ENCODE measurements at places on chromosomes 7 and 10.

- H3K36me3 ChIP-seq: no peaks in the 10 kb centered on the region
- peak overlapping the region; percentile 86 for H3K27ac ChIP-seq
- no peak overlapping the region for H3K4me3 ChIP-seq
- peaks cover 13% of the 10 kb centered on the region for H3K4me1 ChIP-seq
- H3K27me3 ChIP-seq: no peaks in the 10 kb centered on the region
- DNase-seq: no peak
These were observed 21.8 kb downstream of the PWWP2B start for GRCh38 chr10:132418527-132419416.

- peaks cover 28% of the 10 kb centered on the region for H3K4me1 ChIP-seq
- no peak overlapping the region for H3K4me3 ChIP-seq
- DNase-seq: no peak
- peaks cover 4% of the 10 kb centered on the region for H3K36me3 ChIP-seq
- H3K27me3 ChIP-seq: no peaks in the 10 kb centered on the region
These were observed 8.6 kb downstream of the CAMK2G start for GRCh38 chr10:73865459-73866442.

DNA sequence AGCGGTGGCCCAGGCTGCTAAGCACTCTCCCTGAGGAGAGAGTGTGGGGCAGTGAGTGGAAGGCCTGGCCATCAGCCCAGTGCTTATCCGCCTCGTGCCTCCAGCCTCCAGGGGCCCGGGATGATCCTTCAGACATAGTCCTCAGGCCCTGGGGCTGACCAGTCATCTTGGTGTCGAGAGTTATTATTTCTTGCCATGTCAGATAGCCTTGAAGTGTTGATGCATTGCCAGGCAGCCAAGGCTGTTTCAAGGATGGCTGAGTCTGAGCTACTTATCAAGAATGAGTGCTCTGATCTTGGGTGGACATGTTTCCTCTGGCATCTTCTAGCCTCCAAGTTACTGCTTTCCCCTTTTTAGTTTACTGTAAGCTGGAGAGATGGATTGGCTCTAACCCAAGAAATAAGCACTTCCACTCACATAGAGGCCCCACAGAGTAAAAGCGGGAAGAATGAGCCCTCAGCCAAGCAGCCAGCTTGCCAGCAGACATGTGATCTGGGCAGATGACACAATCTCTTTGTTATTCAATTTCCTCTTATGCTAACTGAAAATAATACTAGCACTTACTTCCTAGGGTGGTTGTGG lies 136.5 kb upstream of the NAMPT start:
- no peak overlapping the region for H3K4me3 ChIP-seq
- H3K4me1 ChIP-seq: no peaks in the 10 kb centered on the region
- DNase-seq: peak; percentile 33
- H3K36me3 ChIP-seq: no peaks in the 10 kb centered on the region
- H3K27ac ChIP-seq: peak overlapping the region; percentile 71
- H3K27me3 ChIP-seq: no peaks in the 10 kb centered on the region

DNA sequence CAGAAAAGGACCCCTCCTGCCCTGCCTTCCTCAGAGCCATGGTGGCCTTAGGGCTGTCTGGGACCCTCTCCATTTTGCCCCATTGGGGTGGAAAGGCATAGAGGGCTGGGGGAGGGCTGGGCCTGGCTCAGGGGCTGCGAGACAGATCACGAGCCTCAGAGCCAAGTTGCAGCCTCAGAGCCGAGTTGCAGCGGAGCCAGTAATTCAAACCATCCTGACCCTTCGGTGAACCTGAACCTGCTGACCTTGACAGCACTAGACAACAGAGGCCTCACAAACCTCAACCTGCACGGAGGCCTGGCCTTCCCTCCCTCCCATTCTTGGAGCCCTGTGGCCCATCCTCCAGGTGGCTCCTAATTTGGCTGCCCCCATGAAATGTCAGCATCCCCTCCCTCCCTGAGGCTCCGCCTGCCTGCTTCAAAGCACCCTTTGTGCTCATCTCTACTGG lies 45.4 kb downstream of the PAX2 start:
- DNase-seq: no peak
- no peaks in the 10 kb centered on the region for H3K27me3 ChIP-seq
- no peaks in the 10 kb centered on the region for H3K36me3 ChIP-seq
- H3K4me3 ChIP-seq: no peak overlapping the region
- H3K27ac ChIP-seq: no peak overlapping the region
- H3K4me1 ChIP-seq: no peaks in the 10 kb centered on the region

GRCh38 chr10:68153473-68154210 lies 44.4 kb downstream of the MYPN start:
- H3K27ac ChIP-seq: peak overlapping the region; percentile 51
- peak; percentile 84 for DNase-seq
- H3K36me3 ChIP-seq: no peaks in the 10 kb centered on the region
- H3K4me3 ChIP-seq: peak overlapping the region; percentile 18
- H3K4me1 ChIP-seq: no peaks in the 10 kb centered on the region
